Non-pigmented ciliary epithelial cell (primary cell): ENCODE measurements at places on chromosomes 1 and 21.
A peak's percentile ranks its signal among the peaks of the same experiment; 100 is the strongest.

DNA sequence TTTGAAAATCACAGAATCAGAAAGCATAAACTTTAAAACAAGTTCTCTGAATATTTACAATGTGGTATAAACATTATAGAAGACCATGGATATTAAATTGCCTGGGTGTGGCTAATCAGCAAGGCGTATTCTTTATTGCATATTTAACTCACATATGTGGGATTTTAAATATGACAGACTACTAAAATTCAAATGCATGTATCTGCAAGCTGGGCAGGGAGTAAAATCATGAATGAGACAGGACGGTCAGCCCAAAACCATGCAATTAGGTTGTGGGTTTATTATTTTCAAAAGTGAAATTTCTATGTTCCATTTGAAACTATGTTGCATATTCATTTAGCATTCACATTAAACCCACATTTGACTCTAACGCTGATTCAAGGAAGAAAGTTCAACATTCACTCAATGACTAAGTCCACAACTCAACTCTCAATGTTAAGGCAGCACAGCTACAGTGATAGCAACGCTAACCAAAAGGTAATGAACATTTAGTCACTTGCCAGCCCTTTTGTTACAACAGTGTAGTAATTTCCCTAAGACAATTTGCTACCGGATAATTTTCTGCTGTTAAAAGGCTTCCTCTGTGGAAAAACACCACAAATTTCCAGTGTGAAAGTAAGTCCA lies 6.3 kb upstream of the SYNJ1 start:
- no peak for DNase-seq

GRCh38 chr1:189816558-189816957 lies 661.1 kb downstream of the BRINP3 start:
- DNase-seq, result no peak

GRCh38 chr1:225827076-225827475 lies 17.2 kb downstream of the EPHX1 start:
- no peak for DNase-seq

DNA sequence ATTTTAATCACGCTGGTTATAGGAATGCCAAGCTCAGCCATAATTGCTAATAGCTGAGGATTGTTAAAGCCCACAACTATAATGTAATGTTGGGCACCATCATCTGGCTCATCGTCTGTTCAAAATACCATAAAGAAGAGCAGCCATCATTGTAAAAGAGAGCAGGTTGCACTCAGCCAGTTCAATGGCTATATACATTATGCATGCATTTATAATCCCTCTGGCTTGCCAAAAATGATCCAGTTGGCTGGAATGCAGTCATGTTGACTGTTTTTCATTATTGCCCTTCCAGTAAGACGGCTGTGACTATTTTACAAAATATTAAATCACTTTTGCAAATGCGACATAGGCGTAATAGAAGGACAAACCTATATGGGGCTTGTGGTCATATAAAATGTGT lies 85.3 kb downstream of the SPAG17 start:
- DNase-seq, result no peak

DNA sequence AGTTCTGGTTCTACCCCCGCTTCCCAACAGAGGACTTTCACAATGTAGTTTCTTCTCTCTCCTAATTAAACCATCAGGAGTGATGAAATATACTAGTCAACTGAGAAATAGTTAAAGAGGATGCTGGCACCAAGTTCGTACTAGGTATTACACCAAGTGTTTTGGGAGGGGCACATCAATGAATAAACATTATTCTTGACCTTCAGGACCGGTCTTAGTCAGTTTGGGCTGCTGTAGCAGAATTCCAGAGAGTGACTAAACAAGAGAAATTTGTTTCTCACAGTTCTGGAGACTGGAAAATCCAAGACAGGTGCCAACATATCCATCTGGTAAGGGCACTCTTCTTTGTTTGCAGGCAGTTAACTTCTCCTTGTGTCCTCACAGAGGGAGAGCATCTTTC lies 103.8 kb downstream of the SPATA17 start:
- no peak for DNase-seq

- DNase-seq, result no peak
Measured at GRCh38 chr1:8017495-8018197, 8.5 kb downstream of the ERRFI1 start.

- peak; percentile 43 for DNase-seq
Measured at GRCh38 chr1:60133848-60134247, 60.3 kb upstream of the C1orf87 start.

GRCh38 chr1:245475126-245475525 lies 320.3 kb downstream of the KIF26B start:
- DNase-seq, result peak; percentile 6

DNA sequence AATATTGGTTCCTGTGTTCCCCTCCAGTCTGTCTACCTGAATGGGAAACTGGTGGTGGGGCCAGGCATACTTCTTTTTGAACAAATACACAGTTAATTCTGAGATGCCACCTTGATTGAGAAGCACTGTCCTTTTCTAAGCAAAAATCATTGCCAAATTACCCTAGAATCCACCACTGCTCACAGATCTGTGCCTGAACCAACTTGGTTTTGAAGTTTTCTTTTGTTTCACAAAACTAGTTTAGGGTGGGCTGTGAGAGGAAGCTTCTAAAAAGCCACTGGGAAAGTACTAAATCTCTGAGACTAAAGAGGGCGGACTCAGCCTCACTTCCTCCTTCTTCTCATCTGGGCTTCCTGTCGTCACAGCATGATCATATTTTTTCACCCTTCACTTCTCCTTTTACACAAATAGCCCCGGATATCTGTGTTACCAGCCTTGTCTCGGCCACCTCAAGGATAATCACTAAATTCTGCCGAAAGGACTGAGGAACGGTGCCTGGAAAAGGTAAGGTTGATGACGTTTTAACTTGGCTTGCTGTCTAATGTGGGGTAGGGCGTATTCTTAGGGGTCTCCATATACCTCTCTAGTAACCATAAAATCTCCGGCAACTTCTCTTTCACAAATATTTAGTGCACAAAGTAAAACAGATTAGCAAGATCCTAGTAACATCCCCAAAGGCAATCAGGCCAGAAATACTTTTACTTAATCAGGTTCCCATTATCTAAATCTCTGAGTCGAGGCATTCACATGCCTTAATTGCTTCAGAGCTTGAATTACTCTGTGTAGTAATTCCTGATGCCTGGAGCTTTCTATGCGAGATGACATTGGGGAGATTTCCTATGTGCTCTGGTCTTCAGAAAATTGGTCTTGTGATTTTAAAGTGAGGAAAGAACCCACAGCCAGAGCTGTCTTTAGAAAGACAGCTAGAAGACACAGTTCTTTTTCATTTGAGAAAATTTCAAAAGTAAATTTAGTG lies at the start of gene CD53:
Gene CD53, plus strand, starts transcription at position 404 of the 976 bp plus-strand sequence. CDS start 18,261 bp downstream, outside the sequence.
- DNase-seq, result no peak

DNA sequence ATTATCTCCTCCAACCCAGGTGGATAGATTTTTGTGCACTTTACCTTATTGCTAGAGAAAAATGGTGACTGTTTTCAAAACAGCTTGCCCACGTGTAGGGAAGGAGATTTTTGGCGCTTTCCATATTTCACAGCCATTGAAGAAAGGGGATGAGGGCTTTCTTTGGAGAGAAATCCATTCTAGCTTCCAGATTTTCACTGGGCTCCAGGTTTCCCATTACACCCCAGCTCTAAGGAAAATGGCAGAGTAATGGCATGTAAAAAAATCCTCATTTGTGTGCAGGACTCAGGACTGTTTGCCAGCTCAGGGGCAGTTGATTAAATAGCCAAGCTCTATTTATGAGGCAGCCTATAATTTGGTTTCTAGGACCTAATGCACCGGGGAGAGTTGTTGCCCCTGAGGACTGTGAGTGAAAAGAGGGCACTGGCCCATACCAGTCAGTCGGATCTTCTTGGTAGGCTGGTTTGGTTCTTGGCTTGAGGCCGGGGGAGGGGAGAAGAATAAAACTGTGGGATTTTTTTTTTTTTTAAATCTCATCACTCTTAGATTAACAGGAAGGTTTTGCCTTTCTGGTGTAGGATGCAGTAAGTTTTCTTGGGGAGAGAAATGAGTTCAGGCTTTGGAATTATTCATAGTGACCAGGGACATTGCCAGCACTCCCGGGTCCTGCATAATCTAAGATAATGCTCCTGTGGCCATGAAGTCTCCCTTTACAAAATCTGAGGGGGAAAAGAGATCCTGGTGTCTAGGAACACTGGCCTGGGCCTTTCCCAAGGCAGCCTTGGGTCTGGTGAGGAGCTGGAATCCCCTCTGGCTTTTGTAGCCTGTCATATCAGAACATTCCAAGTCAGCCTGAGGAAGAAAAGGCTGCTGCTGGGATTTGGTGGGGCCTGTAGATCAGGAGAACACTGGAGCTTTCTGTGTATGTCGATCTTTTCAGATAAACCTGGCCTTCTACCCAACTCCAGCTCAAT lies 1.9 kb upstream of the ARID1A start:
- no peak for DNase-seq

- peak; percentile 63 for DNase-seq
Measured at GRCh38 chr1:172905452-172905851, 145.3 kb downstream of the TNFSF18 start.

DNA sequence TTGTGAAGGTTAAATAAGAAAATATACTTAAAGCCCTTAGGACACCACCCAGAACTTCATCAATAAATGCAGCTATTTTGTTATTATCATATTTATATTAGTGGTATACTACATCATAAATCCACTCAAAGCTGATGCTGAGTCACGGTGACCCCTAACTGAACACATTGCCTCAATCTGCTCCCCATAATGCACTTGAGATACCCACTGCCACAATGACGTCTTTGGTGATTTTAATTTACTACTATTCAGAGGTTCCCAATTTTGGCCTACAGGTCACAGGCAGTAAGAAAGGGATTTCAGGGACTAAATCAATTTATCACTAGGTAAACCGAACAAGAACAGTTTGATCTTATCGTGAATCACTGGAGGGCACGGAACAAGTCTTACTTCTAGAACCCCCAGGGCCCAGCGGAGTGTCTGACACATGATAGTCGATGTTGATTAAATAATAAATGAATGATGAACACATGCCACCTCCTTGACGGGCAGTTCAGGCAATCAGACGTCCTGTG lies 493 bp upstream of the CHD1L start:
- no peak for DNase-seq

DNA sequence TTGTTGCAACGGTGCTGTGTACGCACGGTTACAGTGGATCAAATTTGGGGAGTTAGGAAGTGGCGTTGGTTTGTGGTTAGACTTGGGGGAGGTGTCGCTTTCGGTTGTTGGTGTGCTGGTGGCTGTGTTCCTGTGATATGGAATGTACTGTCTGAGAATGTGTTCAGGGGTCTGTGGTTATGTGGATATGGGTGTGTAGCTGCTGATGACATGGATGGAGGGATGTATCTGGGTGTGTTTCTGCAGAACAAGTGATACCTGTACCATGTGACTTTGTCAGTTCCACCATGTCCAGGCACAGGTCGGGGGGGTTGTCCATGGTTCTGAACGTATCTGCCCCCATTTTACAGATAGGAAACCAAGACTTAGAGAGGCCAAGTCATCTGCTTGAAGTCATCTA lies 22.7 kb downstream of the PAX7 start:
- DNase-seq, result no peak

- DNase-seq, result no peak
Measured at GRCh38 chr21:18204931-18205330, 39.7 kb upstream of the CHODL start.

DNA sequence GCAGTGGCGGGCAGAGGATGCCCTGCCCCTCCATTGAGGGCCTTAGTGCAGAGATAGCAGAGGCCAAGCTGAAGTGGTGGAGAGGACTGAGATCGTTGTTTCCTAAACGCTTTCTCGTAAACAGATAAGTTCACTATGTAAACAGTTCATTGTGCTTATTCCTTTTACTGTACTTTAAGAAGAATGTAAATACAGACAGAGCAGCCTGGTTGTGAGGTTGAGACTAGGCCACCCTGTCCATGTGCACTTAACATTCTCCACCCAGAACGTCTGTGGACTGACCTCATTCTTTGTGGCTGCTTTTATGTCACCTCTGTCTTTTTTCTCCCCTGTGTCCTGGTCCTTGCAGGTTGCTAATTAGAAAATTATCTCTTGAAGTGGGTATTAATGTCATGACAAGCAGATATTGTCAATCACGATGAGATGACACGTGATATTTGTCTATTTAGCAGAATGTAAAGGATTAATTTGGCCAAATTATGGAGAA lies 8.5 kb downstream of the CENPS start:
- DNase-seq, result no peak

DNA sequence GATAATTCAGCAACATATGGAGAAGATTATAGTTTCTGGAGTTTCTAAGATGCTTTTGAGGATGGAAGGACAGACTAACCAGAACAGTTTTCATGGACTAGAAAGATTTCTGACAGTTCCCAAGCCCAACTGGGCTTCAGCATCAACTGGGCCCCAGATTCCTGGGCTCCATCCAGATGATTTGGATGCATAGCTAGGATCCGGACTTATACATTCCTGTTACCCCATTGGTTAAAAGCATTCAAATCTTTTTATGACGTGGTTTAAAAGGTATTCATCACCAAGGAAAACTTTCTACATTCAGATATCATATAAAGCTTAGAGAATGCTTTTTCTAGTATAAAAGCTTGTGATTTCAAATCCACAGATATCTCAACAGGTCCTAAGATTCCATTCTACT lies 29.7 kb downstream of the TSHB start:
- DNase-seq, result no peak

DNA sequence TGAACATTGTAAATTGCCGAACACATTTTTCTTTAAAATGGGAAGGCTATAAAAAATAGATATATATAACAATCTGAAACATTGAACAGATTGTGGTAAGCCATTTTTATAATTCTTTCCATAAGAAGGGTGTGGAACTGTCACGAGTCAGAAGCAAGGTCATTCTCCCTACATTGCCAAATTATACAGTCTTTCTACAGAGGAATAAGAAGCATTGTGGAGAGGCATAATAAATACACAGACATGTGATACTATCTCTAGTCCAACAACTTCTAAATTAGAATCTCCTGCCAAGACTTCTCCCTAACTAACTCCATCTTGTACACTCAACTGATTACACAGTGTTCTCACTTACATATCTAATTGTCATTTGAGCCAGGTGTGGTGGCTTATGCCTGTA lies 227.9 kb downstream of the CENPF start:
- DNase-seq, result no peak

- DNase-seq, result no peak
Measured at GRCh38 chr1:179025975-179026812, 500 bp downstream of the FAM20B start.

DNA sequence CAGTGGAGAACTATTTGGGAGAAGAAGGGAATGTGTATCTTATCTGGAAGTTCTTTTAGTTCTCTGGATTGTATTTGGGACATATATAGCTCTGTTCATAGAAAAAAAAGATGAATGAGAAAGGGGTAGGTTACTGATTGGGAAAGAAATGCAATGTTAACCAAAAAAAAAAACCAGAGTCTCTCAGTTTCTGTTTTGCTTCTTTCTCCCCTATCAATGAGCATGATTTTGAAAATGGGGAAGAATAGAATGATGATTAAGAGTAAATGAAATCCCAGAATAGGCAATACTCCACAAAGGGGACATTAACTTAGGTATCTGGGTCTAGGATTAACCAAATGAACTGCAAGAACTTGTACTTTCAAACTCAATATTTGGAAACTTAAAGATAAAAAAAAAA lies 92.9 kb downstream of the RHOU start:
- no peak for DNase-seq

DNA sequence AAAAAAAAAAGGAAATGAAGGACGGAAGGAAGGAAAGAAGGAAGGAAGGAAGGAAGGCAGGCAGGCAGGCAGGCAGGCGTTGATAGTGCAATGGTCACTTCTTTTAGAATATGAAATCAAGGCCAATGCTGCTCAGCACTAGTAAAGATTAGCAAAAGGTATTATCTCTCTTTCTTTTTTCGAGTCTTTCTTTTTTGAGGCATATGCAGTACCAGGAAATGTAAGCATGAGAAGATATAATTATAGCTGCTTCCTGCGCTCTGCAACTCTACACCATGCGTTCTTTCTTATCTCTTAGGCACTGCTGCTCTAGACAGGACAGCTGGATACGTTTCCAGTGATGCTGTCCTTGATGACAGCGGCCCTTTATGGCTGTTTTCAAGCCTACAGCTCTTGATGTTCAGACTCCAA lies 1512.5 kb upstream of the B3GALT2 start:
- DNase-seq, result no peak
